ENCODE measurements at places on chromosomes 16 and 17.

GRCh38 chr16:10169904-10170410 is 12.3 kb downstream of the GRIN2A start:
- no peak for DNase-seq

- peak; percentile 60 for DNase-seq
Measured at GRCh38 chr17:82892899-82893565, 53.2 kb upstream of the ZNF750 start.

DNA sequence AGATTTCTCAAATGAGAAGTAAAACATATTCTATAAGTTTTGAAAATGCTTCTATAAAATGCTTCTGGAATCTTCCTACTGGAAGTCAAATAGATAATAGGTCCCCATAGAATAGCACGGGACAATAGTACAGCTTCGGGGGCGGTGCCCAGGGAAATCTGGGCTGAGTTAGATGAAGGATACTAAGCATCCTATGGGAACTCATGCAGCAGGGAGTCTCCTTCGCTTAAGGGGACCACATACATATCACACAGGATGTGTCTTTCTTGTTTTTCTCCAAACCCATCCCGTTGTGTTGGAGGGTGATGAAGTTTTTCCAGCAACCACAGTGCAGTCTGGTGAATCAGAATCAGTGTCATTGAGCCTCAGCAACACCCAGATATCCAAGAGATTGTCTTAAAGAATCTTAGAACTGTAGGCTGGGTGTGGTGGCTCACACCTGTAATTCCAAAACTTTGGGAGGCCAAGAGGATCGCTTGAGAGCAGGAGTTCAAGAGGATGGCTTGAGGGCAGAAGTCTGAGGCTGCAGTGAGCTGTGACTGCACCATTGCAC is 84.2 kb downstream of the PITPNC1 start:
- no peak for DNase-seq

DNA sequence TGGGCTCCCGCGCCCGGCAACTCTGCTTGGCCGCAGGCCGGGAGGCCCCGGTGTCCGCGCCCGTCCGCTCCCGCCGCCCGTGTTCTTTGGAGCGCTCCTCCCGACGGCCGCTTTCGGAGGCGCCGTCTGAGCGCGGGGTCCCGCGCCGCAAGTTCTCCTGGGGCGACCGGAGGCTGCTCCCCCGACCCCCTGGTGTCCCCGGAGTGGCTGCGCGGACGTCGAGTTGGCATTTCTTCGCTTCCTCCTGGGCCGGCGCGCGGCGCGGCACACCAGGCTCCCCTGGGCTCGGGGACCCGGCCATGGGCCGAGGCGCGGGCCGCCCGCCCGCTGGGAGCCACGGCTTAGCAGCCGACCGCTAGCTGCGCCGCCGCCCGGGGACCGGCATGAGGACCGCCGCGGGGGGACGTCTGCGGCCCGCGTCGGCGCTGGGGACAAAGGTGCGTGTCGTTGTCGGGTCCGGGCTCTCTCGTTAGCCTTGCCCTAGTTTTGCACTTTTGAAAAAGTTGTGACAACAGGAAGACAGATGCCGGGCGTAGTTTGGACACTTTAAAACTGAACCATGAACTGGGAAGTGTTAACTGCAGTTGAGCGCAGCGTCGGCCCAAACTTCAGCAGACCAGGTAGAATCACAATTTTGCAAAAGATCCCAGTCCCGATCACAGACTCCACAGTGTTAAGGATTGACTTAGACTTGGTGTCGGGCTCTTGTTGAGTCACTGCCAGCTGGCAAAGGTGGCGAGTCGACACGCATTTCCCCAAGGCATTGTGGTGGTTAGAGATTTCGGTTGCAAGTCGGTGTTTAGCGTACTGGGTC is 700 bp downstream of the UBN1 start:
- peak; percentile 70 for DNase-seq

GRCh38 chr17:7573324-7574080 is 5.9 kb upstream of the CD68 start:
- DNase-seq: peak; percentile 95

GRCh38 chr16:22293137-22294106 is 3.8 kb upstream of the POLR3E start:
- no peak for DNase-seq

DNA sequence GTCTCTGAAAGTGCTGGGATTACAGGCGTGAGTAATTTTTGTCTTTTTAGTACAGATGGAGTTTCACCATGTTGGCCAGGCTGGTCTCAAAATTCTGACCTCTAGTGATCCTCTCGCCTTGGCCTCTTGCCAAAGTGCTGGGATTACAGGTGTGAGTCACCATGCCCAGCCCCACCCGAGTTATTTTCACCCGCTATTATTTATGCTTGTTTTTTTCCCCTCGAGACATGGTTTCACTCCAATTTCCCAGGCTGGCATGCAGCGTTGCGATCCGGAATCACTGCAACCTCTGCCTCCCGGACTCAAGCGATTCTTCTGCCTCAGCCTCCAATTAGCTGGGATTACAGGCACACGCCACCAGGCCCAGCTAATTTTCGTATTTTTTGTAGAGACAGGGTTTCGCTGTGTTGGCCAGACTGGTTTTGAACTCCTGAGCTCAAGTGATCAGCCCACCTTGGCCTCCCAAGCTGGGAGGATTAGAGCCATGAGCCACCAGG is 9.2 kb downstream of the RPL23 start:
- DNase-seq: no peak

GRCh38 chr17:37146086-37147064 is 197.6 kb downstream of the AATF start:
- DNase-seq: no peak

DNA sequence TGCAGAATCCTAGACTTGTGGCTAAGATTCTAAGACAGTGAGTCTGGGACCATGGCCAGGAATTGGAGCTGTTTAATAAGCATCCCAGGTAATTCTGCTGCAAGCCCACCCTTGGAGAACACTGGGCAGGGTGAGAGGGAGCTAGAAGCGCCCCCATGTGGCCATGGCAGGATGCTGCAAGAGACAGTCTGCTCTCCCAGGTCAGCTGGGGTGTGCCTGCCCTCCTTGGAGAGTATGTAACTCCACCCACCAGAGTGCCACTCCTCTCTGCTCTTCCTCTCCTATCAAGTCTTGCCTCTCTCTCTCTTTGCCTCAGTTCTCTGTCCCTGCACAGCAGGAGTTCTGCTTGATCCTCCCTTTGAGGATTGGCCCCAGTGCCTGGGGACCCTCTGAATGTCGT is 14.9 kb downstream of the RCVRN start:
- no peak for DNase-seq

All from psoas muscle (tissue), 8 donors.